ENCODE measurements at places on chromosomes 5 and 9. TPM values are rescaled to one million over a fixed set of nuclear protein-coding genes. Genes with fewer than 3 reads are reported as not detected.

Gene OMD
- total RNA-seq = not detected

Gene C9orf85
- total RNA-seq = 6.7 TPM

Gene KIAA0825
- 0.16 TPM for total RNA-seq

Gene PCDHGA9
- 0.18 TPM for total RNA-seq

Measured in K562 (cell line).